Activated CD8-positive, alpha-beta T cell treated with anti-CD3 and anti-CD28 coated beads for 36 hours (primary cell): ENCODE measurements at places on chromosomes 6 and 20. TPM values are rescaled to one million over a fixed set of nuclear protein-coding genes. Genes with fewer than 3 reads are reported as not detected.

LIME1 gene
- total RNA-seq: 16.8 TPM

CUTA gene
- 160 TPM for total RNA-seq

UNC93A gene
- total RNA-seq: not detected

PAK5 gene
- not detected for total RNA-seq

MROH8 gene
- 2.1 TPM for total RNA-seq

NNAT gene
- total RNA-seq: not detected

DNA sequence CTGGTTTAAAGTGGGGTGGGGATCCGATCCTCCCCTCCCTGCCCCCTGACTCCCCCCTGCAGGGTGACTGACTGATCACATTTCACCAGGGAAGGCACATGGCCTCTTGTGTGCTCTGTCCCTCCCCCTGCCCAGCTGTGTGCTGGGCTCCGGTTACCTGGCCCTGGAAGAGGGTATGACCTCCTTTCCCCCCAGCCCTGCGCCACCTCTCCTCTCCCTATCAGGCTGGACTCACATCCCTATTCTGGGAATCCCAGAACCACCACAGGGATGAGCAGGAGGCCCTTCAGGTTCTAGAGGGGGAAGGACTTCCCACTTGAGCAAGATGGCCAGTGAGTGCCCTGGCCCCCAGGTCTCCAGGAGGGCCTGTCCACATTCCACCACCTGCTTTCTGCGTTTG is 2.1 kb upstream of the IP6K3 start:
- no peak overlapping the region for H3K4me3 ChIP-seq
- H3K4me1 ChIP-seq: peaks cover 2% of the 10 kb centered on the region
- H3K27me3 ChIP-seq: no peaks in the 10 kb centered on the region
- no peak for DNase-seq

GRCh38 chr6:100001915-100002388 is 7.9 kb upstream of the MCHR2 start:
- H3K36me3 ChIP-seq: no peaks in the 10 kb centered on the region
- H3K4me1 ChIP-seq: no peaks in the 10 kb centered on the region

DNA sequence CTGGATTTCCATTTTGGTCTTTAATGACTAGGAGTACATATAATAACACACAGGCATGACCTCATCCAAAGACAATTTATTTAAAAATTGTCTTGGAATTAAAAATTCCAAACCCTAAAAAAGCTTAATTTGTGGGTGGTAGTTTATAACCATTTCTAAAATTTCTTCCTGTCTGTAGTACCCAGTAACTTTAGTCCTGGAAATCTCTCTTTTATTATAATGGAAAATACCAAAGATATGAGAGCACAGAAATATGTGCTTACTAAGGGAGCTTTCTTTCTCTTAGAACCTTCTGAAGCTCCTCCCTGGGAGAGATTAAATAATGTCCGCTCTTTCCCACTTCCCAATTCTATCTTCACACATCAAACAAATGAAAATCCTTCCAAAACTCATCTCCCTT is 70.5 kb upstream of the PRL start:
- no peaks in the 10 kb centered on the region for H3K27me3 ChIP-seq
- no peaks in the 10 kb centered on the region for H3K36me3 ChIP-seq
- no peaks in the 10 kb centered on the region for H3K4me1 ChIP-seq
- no peak overlapping the region for H3K4me3 ChIP-seq
- no peak overlapping the region for H3K27ac ChIP-seq

GRCh38 chr6:152184573-152184916 is 377.1 kb downstream of the ESR1 start:
- peaks cover 20% of the 10 kb centered on the region for H3K36me3 ChIP-seq
- H3K4me3 ChIP-seq: peak overlapping the region; percentile 76

DNA sequence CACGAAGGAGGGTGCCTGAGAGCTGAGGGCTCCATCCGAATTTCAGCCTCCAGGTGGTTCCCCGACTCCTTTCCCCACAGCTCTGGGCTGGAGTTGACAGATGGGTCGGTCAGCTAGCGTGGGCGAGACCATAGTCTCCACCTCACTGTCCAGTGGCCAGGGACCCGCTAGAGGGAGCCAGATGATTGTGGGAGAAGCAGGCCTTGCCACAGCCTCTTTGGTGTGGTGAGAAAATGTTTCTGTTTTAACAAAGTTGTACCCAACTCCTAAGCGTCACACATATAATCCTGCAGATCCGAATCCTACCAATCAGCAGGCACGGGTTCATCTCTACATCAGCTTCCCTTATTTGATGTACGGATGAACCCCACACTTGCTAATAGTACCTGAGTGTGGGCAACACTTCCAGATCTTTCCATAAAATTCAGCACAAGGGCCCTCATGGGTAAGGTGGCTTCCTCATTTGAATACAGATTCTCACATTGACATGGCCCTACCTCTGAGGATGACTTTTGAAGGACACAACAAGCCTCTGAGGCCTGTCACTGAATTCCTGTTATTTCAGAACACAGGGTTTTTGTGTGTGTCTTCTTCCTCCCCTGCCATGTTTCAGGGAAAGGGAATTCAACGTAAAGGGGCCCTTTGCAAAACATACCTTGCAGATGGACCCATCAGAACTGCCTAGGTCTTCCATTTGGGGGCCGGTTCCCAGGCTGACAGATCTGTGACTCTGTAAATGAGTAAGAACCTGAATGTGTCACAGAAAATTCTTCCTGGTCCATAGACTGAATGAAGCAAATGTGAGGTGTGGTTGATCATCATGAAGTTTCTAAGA is 103.2 kb upstream of the DUSP22 start:
- H3K27me3 ChIP-seq: no peaks in the 10 kb centered on the region
- H3K4me3 ChIP-seq: peak overlapping the region; percentile 9
- peak; percentile 93 for DNase-seq
- H3K4me1 ChIP-seq: peaks cover 51% of the 10 kb centered on the region
- H3K36me3 ChIP-seq: no peaks in the 10 kb centered on the region

GRCh38 chr6:106855117-106855516 is 119.4 kb downstream of the CD24 start:
- no peak overlapping the region for H3K4me3 ChIP-seq
- no peaks in the 10 kb centered on the region for H3K4me1 ChIP-seq
- H3K36me3 ChIP-seq: no peaks in the 10 kb centered on the region
- H3K27ac ChIP-seq: no peak overlapping the region

DNA sequence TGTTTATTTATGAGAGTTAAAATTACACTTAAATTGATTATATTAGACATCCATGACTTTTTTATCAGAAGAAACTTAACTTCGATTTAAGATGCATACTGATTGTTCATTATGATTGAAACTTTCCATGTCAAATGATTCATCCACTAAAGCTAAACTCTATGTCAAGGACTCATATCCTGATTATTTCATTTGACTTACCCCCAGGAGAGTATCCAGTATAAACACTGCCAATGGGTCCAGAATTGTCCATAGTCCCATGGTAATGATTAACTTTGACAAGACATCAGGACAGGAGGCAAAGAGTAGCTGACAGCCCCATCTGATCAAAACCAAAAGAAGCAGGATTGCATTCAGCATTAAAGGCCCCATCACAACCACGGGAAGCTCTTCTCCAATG is 709.9 kb downstream of the TFAP2A start:
- H3K27me3 ChIP-seq: no peaks in the 10 kb centered on the region
- H3K4me3 ChIP-seq: no peak overlapping the region
- no peak for DNase-seq
- H3K27ac ChIP-seq: no peak overlapping the region
- H3K4me1 ChIP-seq: no peaks in the 10 kb centered on the region

GRCh38 chr20:17633221-17633849 is 48.7 kb downstream of the RRBP1 start:
- no peaks in the 10 kb centered on the region for H3K27me3 ChIP-seq
- no peak overlapping the region for H3K27ac ChIP-seq
- H3K4me3 ChIP-seq: no peak overlapping the region
- no peak for DNase-seq
- H3K36me3 ChIP-seq: peaks cover 12% of the 10 kb centered on the region

DNA sequence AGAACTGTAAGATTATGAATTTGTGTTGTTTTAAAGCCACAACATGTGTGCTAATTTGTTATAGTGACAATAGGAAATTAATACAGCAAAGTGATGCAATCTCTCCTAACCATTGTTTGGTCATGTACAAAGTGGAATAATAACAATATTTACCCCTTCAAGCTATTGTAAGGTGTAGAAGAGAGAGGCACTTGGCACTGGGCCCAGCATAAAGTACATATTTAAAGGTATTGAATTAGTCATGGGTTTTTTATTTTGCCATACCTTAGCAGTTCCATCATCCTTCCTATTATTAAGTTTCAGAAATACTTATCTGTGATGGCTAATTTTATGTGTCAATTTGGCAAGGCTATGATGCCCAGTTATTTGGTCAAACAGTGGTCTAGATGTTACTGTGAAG is 322.4 kb upstream of the TSHZ2 start:
- no peaks in the 10 kb centered on the region for H3K4me1 ChIP-seq
- no peak overlapping the region for H3K27ac ChIP-seq
- peaks cover 3% of the 10 kb centered on the region for H3K27me3 ChIP-seq

DNA sequence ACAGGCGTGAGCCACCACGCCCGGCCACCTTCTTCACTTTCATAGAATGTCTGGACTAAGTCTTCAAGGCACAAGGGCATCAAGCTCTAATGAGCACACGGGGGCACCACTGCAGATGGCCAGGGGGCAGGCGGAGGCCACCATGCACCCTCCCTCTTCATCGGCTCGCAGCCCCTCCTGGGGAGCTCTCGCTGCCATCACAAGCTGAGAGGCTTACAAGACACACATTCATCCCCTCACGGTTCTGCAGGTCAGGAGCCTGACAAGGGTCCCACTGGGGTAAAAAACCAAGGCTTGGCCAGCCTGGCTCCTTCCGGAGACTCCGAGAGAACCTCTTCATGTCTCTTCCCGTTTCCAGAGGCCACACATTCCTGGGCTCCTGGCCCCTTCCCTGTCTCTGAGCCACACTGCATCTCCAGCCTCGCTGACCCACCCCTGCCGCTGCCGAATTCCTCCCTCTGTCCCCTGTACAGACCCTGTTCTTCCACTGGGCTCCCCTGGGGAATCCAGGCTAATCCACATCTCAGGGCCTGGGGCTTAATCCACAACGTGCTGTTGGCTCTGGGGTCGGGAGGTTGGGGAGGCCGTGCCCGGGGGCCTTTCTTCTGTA is 19.8 kb downstream of the DLL1 start:
- peak overlapping the region; percentile 75 for H3K27ac ChIP-seq
- peak overlapping the region; percentile 65 for H3K4me3 ChIP-seq
- DNase-seq: no peak
- no peaks in the 10 kb centered on the region for H3K27me3 ChIP-seq
- H3K36me3 ChIP-seq: peaks cover 5% of the 10 kb centered on the region

DNA sequence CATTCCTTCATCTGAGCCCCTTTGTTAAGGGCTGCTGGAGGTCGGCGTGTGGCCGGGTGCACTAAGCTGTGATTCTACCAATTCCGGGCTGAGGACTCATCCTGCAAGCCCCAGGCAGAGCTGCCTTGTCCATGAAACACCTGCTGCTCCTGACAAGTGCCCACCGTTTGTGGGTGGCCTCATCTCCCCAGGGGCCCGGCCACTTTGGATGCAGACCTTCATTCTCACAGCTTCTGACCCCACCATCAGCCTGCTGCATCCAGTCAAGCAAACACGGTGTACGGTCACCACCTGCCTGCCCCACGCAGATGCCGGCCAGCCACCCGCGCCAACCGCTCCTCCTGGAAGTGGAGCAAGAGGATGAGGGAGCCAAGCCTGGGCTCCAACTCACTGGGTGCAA is 382.7 kb downstream of the THBS2 start:
- no peak for DNase-seq
- no peak overlapping the region for H3K4me3 ChIP-seq
- no peaks in the 10 kb centered on the region for H3K4me1 ChIP-seq
- H3K36me3 ChIP-seq: no peaks in the 10 kb centered on the region
- no peaks in the 10 kb centered on the region for H3K27me3 ChIP-seq

DNA sequence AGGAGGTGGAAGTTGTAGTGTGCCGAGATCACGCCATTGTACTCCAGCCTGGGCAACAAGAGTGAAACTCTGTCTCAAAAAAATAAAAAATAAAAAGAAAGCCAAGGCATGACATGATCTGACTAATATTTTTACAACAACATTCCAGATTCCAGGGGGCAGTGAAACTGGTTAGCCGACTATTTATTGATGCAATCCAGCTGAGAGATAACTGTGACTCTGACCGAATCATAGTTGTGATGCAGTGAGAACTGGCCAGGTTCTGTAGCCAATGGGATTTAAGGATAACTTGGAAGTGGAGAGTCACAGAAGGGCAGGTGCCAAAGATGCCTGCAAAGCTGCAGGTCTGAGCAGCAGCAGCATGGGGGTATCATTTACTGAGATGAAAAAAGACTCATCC is 82.9 kb upstream of the TSHZ2 start:
- no peak overlapping the region for H3K27ac ChIP-seq
- no peak for DNase-seq
- peaks cover 15% of the 10 kb centered on the region for H3K27me3 ChIP-seq
- H3K4me3 ChIP-seq: no peak overlapping the region

GRCh38 chr6:16136091-16136490 is 7.2 kb downstream of the MYLIP start:
- H3K36me3 ChIP-seq: peaks cover 26% of the 10 kb centered on the region
- DNase-seq: peak; percentile 57
- peaks cover 83% of the 10 kb centered on the region for H3K4me1 ChIP-seq
- H3K27ac ChIP-seq: peak overlapping the region; percentile 89
- H3K27me3 ChIP-seq: no peaks in the 10 kb centered on the region

DNA sequence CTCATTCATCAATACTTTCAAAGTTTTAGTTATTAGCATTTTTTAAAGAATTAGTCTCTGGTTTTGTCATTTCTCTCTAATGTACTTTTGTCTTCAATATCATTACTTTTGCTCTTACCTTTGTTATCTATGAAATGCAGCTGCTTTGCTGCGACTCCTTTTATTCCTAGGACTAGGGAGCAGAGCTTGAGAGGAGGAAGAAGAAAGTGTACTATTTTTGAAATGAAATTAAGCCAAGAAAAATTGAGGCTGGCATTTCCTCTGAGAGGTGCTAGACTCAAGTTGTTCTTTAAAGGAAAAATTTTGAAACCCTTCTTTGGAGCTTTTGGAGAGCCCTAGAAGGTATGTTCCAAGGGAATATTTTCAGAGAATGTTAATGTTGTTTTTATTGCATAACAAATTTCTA is 48.3 kb upstream of the MRAP2 start:
- no peak for DNase-seq
- no peaks in the 10 kb centered on the region for H3K36me3 ChIP-seq
- H3K27me3 ChIP-seq: no peaks in the 10 kb centered on the region
- no peaks in the 10 kb centered on the region for H3K4me1 ChIP-seq

DNA sequence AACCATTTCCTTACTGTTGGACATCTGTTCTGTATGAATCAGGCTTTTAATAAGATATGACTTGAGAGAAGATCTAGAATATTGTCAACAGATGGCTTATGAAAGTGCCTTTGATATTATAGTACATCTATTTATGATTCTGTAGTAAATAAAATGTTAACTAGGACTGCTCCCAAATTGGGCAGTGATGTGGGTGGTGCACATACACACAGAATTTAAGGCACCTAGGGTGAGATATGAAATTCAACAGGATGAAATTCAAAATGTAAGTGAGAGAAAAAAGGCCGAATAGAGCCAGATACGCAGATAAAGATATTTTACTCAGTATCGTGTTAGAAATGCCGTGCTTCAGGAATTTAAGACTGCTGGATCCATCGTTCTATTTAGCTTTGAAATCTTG is 26.3 kb downstream of the FAM50B start:
- no peaks in the 10 kb centered on the region for H3K4me1 ChIP-seq
- H3K27me3 ChIP-seq: peaks cover 1% of the 10 kb centered on the region
- no peaks in the 10 kb centered on the region for H3K36me3 ChIP-seq
- no peak overlapping the region for H3K4me3 ChIP-seq
- H3K27ac ChIP-seq: no peak overlapping the region
- DNase-seq: no peak

- no peak overlapping the region for H3K27ac ChIP-seq
- H3K4me1 ChIP-seq: peaks cover 15% of the 10 kb centered on the region
- peaks cover 3% of the 10 kb centered on the region for H3K36me3 ChIP-seq
- no peaks in the 10 kb centered on the region for H3K27me3 ChIP-seq
- H3K4me3 ChIP-seq: no peak overlapping the region
These were observed 26.0 kb upstream of the PI16 start for GRCh38 chr6:36928547-36928918.
